ENCODE measurements at places on chromosomes 3 and 15.
A peak's percentile ranks its signal among the peaks of the same experiment; 100 is the strongest.

DNA sequence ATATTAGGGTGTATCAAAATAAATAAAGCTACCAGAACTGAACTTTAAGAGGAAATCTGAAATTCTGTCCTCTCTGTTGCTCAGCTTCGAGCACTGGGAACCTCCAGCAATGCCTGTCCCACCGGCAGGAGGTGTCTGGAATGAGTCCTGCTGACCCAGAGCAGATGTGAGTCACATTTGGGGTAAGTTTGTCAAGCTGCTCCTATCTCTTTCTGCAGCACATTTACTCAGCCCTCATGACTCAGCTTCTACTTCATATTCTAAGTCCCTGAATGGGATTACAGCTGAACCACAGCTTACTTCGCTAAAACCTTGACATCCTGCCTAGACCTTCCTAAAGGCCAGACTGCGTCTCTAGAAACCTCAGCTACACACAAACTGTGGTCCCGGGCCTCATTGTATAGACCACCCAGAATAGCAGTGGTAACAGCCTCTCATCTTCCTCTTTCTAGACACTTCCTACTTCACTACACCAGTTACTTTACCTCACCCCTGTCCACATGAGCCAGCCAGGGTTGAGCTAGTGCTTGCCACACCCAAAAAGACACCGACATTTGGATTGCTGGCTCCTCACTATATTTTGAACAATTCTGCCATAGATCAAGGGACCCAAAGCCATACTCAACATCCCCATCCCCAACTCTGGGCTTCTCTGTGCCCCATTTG is 109.6 kb upstream of the TMCO5A start:
- peak; percentile 97 for DNase-seq

GRCh38 chr15:91649831-91650321 is 203.6 kb upstream of the SLCO3A1 start:
- no peak for DNase-seq

DNA sequence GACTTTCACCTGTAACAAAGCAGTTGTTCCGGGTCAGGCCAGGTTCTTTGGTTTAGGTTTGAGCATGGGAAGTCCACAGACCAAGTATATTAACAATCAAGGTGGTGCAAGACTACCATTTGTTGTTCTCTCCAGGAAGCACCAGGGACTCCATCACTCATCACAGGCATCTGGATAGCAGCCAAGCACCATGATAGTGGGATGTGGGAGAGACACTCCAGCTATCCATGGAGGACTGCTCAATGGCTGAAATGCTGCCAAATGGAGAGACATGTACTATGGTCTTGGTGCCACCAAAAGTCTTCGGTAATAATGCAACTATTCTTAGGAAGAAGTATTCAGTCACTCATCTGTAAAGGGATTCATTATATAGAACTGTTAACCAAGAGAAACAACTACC is 143.0 kb downstream of the TNIK start:
- no peak for DNase-seq

DNA sequence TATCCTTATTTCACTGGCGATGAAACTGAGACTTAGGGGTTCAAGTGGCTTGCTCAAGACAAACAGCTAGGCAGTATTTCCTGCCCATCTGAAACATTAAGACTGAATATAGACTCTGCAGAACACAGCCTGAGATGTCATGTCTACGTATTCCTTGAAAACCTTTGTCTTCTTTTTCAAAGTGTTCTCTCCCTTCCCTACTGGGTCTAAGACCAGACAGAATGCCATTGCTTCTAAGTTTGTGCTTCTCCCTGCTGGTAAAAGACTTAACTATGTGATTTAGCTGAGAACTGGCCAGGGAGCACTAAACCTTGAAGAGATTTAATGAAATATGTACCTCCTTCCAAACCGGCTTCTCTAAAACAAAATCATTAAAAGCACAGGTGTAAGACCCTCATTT is 9.9 kb downstream of the BCL6 start:
- no peak for DNase-seq

DNA sequence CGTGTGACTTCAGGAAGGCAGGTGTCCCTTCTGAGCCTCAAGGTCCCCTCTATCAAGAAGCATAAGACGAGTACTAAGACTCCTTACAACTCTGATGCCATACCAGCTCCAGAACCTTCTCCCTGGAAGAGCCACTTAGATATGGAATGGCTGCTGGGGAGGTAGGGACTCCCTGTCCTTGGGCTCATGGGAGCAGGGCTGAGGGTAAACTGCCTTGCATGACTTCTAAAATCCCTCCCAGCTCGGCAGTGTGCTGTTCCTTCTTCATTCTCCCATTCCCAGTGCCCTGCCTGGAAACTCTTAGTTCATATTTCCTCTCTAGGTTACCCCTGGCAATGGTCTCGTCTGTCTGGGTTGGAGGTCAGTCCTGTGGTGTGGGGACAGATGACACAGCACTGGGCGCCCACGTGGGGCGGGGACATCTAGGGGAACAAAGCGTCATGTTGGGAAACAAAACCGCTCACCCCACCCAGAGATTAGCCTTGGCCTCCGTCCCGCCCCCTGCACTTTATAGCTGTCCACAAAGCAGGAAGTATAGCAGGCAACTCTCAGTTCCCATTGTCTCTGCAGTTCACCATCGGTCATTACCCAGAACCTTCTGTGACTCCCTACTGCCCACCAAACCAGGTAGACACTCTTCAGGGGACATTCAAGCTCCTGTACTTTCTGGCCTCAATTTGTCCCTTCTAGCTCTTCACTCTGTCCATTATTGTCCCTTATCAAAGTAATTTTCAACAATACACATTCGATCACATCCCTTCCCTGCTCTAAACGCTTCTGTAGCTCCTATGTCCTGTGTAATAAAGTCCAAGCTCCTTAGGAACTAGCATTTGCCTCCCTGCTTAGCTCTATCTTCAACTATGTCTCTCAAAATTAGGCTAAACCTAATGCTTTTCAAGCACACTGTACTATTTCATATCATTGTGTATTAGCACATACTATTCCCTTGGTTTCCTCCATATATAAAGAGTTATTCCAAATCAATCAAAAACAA is 73.8 kb downstream of the IQSEC1 start:
- no peak for DNase-seq

- no peak for DNase-seq
Observed at GRCh38 chr3:14467814-14468620, 65.6 kb downstream of the SLC6A6 start.

DNA sequence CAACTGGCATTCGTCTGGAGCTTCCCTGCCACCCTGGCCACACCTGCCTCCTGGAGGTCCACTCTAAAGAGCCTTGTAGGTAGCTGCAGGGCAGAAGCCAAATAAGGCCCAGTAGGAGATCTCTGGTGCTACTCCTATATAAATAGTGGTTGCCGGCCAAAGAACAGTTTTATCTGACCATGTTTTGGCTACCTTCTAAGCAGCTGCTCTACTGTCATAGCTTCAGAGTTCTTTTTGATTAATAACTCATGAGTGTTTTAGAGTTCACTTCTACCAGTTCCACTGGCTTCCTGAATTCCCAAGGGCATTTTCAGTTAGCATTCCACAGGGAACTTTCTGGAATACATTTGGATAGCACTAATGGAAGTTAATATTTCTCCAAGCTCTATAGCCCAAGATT is 154.6 kb downstream of the B3GALNT1 start:
- DNase-seq, result no peak

- no peak for DNase-seq
Observed at GRCh38 chr3:135487261-135487660, 478.3 kb upstream of the PPP2R3A start.

DNA sequence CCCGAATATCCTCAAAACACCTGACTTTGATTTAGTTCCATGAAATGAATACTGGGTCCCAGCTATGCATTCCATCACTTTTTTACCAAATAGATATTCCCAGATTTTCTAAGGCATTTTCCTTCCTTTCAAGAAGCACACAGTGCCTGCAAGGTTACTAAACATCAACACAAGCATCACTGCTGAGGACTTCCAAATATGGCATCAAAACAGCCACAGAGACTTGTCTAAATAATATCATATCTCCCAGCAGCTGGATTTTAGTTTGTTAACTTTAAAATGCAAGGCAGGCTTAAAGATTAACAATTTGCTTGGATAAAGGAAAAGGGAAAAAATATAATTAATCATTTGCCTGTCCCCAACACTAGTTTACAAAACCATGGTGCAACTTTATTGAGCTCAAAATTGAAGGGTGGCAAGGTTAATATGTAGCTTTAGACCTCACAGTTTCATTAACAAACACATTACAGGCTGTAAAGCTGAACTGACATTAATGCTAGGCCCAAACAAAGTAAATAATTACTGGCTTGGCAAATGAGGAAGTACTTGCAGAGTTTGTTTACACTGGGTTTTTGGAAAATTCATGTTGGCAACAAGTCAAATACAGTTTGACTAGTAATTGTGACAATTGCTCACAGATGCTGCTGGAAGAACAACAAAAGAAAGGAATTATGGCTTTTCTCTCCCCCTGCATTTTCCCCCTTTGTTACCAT is 401.7 kb upstream of the CDIN1 start:
- no peak for DNase-seq

Data from HCEC 1CT (cell line).